ENCODE measurements at places on chromosomes 16 and 17.

DNA sequence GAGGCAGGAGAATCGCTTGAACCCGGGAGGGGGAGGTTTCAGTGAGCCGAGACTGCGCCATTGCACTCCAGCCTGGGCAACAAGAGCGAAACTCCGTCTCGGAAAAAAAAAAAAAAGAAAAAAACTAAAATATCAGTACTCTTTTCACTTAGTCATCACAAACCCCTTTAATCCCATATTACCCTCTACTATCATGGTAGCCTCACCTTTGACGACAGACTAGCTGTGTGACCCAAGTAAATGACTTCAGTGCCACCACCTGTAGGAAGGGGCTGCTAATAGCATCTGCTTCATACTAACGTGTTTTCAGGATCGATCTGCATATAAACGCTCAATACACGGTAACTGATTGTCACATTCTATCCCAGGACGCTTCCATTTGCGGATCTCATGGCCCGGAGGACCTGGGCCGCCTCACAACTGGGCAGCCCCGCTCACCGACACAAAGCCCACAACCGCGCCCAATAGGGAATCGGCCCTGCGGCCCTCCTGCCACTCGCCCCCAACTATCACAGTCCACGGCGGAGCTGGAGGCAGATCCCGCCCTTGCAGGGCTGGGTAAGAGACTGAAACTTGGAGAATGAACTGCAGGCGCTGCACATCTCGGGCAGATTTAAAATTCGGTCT, 1.1 kb upstream of the ZNF263 start:
- DNase-seq = no peak

DNA sequence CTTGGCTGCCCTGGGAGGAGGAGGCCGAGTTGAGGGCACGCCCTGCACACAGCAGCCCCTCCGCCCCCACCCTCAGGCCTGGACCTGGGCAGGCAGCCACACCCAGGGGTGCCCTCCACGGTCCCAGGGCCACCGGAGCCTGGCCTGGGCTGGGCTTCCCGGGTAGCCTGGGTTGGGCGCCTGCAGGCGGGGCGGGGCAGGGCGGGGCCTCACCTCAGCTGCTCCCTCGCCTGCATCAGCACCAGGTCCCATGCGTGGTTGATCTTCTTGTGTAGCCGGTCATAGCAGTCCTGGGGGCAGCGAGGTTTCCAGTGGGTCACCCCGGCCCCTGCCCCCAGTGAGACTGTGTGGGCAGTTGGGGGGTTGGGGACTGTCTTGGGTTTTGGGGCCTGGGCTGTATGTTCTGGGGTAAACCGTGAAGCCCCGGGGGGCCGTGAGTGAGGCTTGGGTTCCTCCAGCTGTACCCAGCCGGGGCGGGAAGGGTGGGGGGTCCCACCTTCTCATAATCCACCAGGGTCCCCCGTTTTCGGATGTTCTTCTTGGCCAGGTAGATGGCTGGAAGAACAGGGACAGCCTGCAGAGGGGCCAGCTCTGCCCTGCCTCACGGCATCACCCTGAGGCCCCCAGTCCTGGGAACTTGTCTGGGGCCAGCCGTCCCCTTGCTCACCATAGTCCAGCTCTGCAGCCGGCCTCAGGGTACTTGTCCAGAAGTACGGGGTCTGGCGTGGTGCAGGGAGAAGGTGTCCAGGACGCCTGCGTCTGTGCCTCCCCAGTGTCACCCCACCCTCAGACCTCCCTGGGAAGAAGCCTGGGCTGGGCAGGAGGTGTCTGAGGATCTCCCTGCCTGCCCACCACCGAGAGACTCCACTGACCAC, 2.0 kb downstream of the RGS11 start:
- no peak for DNase-seq

GRCh38 chr17:31251105-31251969, 45.7 kb downstream of the OMG start:
- DNase-seq = no peak

DNA sequence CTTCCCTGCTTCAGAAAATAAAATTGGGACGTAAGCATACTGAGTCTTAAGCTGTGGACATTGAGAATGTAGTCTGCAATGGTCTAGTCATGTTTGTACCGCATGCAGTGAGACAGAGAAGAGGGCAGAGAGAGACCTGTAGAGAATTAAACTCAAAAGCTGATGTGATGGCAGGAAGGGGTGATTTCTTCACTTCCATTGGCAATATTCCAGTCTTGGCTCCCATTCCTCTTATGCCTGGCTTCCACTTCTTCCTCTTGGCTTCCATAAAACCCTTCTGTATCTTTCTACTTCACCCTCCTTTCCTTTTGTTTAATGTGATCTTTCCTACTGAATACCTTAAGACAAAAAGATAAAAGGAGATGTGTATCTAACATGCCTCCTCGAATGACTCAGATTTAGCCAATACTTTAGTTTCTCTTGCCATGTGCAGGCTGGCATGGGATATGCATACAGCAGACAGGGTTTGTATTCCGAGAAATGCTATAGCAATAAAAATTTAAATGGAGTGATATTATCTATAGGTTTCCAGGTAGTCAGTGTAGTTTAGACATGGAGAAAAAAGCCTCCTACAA, 423.1 kb upstream of the DYNLRB2 start:
- no peak for DNase-seq

- no peak for DNase-seq
These were observed 14.7 kb downstream of the LRRC75A start for GRCh38 chr17:16477255-16477654.

GRCh38 chr16:2973093-2973492, 3.9 kb downstream of the PAQR4 start:
- no peak for DNase-seq

- DNase-seq = no peak
These were observed 111.3 kb upstream of the IRX3 start for GRCh38 chr16:54397838-54398237.

GRCh38 chr16:22370038-22370820, 4.2 kb downstream of the CDR2 start:
- no peak for DNase-seq

DNA sequence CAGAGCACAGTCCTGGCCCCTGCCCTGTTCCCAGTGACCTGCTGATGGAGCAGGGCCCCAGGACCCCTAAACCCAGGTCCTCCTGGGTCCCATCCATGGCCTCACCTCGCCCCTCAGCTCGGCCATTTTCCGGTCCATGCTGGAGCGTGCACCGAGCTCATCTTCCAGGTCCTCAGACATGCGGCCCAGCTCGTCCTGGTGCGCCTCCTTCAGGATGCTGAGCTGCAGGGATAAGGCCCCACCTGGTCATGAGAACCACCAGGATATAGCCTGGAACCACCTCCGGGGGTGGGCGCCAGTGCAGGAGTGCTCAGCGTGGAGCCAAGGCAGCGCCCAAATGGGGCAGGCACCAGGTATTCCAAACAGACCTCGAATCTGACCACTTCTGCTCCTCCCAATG, 17.9 kb downstream of the CCDC102A start:
- DNase-seq = no peak

GRCh38 chr17:78781104-78781892, 775 bp downstream of the CYTH1 start:
- DNase-seq = no peak

DNA sequence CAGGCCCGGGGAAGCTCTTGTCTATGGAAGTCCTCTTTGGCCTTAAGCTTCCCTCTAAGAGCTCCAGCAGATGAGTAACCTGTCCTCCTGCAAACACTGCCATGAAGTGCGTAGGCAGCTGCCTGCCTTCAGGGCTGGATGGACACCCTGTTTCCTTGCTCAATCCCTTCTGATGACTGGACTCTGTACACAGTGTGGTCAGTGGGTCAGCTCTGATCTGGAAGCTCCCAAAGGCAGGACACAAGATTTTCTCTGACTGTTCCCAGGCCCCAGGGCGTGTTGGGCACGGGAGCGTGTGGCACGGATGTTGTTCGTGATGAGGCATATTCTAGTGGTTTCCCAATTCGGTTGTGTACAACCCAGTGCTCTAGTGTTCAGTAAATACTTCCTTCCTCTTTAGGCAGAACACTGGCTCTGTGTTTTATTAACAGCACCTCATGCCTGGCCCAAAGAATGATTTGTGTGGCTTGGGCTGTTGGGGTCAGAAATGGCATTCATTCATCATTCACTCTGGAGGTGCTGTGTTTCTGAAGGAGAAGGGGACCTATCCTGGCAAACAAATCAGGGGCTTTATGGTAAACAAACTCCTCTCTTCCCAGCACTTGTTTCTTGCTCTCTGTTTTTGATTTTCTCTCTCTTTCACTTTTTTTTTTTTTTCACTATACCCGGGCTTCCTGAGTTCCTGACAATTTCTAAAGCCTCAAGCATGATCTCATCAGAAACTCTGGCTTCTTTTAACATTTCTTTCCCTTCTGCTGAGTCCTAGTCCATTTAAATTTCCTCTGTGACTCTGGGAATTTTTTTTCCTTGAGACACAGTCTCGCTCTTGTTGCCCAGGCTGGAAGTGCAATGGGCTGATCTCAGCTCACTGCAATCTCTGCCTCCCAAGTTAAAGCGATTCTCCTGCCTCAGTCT, 12.0 kb upstream of the RNF157 start:
- no peak for DNase-seq

DNA sequence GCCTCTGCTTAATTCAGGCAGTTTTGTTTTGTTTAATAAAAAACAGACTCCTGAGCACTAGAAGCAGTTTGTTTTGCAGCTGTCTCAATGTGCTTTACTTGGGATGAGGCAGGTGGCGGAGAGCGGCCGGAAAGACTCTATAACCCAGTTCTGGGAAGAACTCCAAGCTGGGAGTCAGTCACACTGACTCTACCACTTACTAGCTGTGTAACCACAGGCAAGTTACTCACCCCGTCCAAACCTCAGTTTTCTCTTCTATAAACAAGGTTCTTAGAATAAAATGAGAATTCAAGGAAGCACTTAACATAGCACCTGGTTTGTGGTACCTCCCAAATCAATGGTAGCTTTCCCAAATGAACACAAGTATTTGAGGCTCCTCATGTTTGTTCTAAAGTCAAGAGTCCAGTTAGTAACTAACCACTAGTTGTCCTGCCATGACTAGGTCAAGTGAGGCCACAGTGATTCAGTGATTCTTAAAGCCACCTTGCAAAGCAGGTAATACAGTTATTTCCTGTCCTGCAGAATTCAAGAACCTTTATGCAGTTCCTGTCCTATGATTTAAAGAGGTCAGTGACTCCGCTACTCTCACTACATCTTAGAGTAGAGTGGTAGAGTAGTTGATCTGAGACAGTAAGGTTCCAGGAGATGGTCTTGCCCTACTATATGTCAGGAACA, 2.7 kb downstream of the TXNDC17 start:
- no peak for DNase-seq

DNA sequence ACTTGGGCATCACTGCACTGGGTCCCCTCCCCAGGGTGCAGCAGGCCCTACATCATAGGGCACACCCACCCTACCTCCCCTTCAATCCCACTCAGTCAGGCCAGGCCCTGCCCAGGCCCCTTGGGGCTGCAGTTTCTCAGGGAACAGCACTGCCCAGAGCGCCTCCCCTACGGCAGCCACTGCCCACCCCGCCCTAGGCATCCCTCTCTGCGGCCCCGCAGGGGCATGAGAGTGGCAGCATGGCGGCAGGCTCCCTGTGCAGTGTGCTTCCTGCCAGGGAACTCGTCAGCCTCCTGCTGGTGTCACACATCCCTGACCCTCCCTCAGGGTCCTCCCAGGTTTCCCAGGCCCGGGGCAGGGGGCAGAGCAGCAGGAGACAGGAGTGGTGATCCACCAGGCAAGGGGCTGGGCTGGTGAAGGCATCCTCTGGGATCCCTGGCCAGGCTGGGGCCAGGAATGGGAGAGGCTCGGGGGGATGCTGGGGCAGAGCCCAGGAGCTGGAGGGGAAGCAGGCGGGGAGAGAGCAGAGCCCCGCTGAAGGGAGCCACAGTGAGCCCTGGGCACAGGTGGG, 16.2 kb upstream of the BAHCC1 start:
- DNase-seq = no peak

All from occipital lobe (tissue), 3 donors.